CD8-positive, alpha-beta memory T cell (primary cell): ENCODE measurements at places on chromosomes 2 and 18.

GRCh38 chr2:148999451-148999921 is 39.0 kb upstream of the LYPD6B start:
- DNase-seq = no peak

DNA sequence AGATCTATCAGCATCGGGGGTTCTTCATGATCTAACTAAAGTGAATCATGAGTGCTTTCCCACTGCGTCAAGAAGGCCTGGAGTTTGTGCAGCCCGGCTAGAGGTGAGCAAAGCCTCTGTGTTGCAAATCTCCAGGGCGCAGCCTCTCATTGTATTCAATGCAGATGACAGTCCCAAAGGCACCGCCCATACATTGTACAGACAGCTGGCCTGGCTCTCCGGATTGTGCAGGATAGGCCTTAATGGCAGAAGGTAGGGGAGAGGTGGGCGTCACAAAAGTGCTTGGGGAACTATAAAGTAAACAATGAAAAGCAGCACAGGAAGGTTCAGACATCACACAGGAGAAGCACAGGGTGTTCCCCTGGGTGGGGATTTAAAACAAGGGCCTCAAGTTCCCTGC is 907 bp upstream of the GYPC start:
- no peak for DNase-seq

DNA sequence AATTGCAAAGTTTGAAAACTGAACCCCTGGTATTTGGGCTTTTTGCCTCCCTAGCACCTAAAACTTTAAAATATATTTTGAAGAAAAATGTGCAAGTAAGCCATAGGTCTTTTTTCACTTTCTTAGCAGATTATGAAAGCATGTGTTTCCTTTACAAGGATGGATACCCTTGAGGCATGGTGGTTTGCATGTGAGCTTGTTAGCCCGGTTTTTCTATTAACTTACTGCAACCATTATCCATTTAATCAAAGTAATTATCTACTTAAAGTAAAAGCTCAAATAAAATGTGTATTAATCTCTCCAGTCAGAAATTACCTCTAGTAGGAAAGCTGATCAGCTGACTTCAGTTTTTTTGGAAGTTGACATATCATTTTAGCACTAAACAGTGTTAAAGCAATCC is 140.6 kb downstream of the EML6 start:
- DNase-seq = no peak

DNA sequence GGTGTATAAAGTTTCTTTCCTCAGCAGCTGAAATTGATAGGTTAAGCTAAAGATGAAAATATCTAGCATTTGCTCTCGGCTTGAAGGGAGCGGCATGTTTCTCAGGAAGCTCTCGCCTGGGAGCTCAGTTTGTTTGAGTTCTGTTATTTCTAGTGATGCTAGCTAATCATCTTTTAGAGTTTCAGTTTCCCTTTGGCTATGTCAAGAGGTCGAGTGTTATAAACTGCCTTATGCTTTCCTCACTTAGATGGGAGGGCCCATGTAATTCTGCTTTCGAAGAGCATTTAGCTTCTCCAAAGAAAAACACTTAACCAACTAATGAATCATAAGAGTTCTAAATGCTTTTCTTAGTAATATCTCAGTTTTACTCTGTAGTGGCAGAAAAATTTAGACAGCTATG is 33.6 kb downstream of the PLCL1 start:
- DNase-seq = no peak

DNA sequence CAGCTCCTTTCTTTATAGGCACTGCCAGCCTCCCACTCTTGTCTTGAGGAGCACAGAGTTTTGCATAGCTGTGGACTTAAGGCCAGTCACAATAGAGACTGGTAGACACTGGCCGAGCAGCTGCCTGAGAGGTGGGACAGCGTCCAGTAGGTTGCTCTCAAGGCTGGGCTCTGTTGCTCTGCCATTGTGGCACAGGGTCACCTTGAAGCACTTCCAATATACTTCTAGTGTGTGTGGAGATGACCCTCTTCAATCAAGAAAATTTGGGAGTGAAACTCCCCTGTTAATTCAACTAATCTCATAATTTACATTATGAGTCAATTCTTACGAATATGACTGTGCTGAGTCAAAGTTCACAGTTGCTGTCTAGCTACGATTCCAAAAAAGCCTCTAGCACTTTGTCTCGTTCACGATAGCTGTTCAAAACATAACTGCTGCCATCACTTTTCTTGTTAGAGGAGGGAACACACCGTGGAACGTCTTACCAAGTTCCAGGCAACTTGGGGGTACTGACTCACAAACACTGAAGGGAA is 636.2 kb downstream of the EPHA4 start:
- DNase-seq = no peak

DNA sequence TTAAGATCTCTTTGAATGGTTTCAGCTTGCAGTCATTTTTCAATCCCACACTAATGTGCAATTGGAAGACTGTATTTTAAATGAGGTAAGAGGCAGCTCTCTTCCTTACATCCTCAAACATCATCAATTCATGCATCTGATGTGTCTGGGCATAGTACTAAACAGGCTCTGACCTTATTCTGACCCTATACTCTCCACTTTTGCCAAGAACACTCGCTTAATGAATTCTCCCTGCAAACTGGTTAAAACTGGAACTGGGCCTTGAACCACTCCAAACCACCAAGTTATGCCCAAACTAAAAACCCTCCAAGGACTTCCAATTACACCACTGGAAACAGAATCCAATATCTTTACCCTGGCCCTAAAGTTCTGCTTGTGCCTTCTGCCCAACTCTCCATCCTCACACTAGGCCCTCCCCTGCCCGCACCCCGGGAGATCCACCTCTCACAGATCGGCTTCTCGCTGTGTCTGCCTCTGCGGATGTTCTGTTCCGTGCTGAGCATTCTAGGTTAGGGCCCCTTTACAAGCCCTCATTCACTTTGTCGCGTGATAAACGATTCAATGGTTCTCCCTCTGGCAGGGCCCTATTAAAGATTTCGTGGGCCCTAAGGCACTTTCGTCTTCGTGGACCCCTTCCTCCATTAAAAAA is 1.2 kb downstream of the M1AP start:
- no peak for DNase-seq
